Uterus (tissue), 4 donors: ENCODE measurements at places on chromosomes 1 and 21. TPM values are rescaled to one million over a fixed set of nuclear protein-coding genes. Genes with fewer than 3 reads are reported as not detected.

Gene KIF17
- 0.77 TPM for total RNA-seq

DNA sequence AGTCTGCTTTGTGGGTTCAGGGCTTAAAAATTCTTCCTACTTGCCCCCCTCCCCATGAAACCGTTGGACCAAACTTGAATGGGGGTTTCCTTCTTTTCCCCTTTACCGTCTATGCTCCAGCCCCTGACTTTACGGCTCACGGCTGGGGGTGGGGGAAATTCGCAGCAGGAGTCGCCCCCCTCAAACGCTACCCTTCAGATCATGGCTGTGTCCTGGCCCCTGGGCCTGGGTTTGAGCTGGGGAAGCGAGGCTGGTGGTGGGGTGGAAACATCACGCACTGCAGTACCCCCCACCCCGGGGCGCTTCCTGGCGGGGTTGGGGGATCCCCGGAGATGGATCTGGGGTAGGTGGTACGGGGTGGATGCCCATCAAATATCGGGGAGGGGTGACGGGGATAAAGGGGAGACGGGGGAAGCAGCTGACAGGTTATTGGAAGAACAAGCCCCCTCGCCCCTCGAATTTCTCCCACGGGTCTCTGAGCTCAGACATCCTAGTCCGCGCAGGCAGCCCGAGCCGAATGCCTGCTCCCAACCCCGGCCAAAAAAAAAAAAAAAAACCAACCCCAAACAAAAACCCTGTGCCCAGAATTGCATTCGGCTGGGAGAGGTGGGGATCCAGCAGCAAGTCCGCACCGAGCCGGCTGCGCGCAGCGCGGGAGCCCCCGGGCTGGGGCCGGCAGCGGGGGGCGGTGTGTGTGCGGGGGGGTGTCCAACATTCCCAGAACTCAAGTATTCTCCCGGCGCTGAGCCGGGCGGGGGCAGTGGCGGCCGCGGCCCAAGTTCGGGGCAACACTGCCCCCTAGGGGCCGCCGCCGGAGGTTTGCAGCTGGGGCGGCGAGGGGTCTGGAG lies 59.0 kb upstream of the ACOT11 start:
- H3K4me3 ChIP-seq, result peak overlapping the region; percentile 57
- no peaks in the 10 kb centered on the region for H3K27me3 ChIP-seq
- DNase-seq, result peak; percentile 89
- no peaks in the 10 kb centered on the region for H3K36me3 ChIP-seq

GRCh38 chr1:20199403-20199802 lies 13.1 kb upstream of the PLA2G2C start:
- H3K27ac ChIP-seq, result no peak overlapping the region
- no peaks in the 10 kb centered on the region for H3K27me3 ChIP-seq
- no peaks in the 10 kb centered on the region for H3K4me1 ChIP-seq
- H3K36me3 ChIP-seq, result no peaks in the 10 kb centered on the region
- no peak overlapping the region for H3K4me3 ChIP-seq

DNA sequence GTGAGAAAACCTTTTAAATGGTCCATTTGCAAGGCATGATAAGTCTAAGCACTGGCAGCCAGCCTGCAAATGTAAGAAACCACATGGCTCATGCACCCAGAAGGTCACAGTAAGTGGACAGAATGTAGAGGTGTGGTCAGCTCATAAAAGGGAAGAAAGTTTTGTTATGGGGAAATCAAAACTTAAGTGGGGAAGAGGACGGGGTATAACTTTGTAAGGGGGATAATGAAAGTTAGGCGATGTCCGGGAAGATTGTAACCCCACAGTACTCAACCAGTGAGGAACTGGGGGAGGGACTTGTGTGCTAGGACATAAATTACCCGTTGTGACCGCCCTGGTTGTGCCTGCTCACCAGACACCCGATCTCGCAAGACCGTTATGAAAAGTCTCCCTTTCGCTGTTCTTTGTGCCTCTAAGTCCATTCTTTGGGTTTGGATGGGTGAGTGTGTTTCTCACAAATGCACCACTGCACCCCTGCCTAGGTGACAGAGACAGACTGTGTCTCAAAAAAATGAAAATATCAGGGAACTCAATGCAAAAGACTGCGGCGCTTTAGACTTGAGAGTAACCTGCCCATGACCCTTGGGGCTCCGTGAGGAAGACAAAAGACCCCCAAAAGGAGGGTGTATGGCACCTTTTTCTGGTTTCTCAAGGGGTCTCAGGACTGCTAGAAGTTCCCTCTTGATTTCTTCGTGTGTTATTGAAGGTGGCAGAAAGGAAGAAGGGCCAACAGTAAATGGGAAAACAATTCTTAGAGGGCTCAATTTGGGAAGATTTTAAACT lies 28.6 kb upstream of the ZNF496 start:
- no peaks in the 10 kb centered on the region for H3K27me3 ChIP-seq
- no peak overlapping the region for H3K4me3 ChIP-seq
- H3K36me3 ChIP-seq, result no peaks in the 10 kb centered on the region
- H3K27ac ChIP-seq, result peak overlapping the region; percentile 84

Gene LCE3E
- total RNA-seq, result not detected

DNA sequence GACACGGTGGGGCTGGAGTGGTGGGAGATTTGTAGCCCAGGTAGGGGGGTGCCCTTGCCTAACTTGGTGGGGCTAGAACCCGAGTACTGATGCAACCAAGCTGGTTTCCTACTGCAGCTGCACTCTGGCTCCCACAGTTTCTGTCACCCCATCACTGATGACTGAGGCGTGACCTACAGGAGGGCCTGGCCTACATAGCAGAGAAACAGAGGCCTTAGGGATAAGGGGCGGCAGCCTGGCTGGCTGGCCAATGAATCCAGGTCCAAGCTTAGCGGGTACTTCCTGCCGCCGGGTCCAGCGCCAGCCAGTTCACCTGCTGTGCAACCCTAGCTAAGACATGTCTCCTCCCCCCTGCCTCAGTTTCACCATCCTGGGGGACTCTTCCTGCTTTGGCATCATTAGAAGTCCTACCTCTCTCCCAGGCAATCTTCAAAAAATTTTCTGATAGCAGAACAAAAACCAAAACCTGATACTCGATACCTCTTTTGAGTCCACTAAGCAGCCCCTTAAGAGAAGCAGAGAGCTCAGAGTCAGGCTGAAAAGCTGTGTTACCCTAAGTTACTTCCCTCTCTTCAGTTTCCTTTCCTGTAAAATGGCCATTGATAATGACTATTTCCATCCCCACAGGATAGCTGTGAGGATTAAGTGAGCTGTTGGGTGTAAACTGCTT lies 27.3 kb upstream of the RNF19B start:
- DNase-seq, result no peak
- no peak overlapping the region for H3K4me3 ChIP-seq
- H3K36me3 ChIP-seq, result no peaks in the 10 kb centered on the region
- no peak overlapping the region for H3K27ac ChIP-seq

DNA sequence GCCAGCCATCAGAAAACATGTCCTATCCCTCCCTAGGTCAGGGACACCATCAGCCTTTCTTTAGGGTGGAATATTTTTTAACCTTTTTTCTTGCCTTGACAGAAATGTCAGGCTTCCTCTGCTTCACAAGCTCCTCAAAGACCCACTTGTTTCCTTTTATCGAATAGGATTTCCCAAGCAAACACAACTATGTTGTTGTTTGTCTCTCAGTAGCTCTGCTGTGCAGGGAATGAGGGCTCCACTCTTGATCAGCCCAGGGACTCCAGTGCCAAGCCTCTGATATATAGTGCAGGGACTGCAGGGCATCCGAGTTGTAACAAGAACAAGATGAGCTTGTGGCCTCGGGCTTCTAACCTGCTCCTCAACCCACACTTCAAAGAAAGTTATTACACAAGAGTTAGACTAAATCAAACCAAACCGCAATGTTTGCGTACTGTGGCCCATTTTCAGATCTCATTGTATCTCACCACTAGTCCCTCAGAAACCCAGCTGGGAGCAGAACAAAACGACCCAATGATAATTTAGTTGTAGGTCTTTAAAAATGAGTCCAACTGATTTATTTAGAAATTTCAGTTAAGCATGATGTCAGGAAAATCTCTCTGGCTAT lies 108.1 kb downstream of the ATG4C start:
- no peak for DNase-seq
- H3K36me3 ChIP-seq, result no peaks in the 10 kb centered on the region
- H3K4me1 ChIP-seq, result no peaks in the 10 kb centered on the region
- no peak overlapping the region for H3K27ac ChIP-seq

Gene SH2D1B
- not detected for total RNA-seq

Gene HMGN1
- total RNA-seq, result 97.3 TPM

Gene TDRD5
- total RNA-seq, result 0.76 TPM

Gene FNDC10
- total RNA-seq, result 0.40 TPM

GRCh38 chr1:2525572-2525919 lies 850 bp downstream of the PANK4 start:
- no peaks in the 10 kb centered on the region for H3K36me3 ChIP-seq
- H3K27me3 ChIP-seq, result peaks cover 3% of the 10 kb centered on the region
- peak overlapping the region; percentile 73 for H3K4me3 ChIP-seq
- peak overlapping the region; percentile 72 for H3K27ac ChIP-seq
- peaks cover 27% of the 10 kb centered on the region for H3K4me1 ChIP-seq
- no peak for DNase-seq

GRCh38 chr1:26518355-26518754 lies 11.2 kb upstream of the RPS6KA1 start:
- H3K4me3 ChIP-seq, result no peak overlapping the region
- H3K4me1 ChIP-seq, result no peaks in the 10 kb centered on the region
- no peaks in the 10 kb centered on the region for H3K36me3 ChIP-seq

Gene SPAG17
- total RNA-seq, result not detected

DNA sequence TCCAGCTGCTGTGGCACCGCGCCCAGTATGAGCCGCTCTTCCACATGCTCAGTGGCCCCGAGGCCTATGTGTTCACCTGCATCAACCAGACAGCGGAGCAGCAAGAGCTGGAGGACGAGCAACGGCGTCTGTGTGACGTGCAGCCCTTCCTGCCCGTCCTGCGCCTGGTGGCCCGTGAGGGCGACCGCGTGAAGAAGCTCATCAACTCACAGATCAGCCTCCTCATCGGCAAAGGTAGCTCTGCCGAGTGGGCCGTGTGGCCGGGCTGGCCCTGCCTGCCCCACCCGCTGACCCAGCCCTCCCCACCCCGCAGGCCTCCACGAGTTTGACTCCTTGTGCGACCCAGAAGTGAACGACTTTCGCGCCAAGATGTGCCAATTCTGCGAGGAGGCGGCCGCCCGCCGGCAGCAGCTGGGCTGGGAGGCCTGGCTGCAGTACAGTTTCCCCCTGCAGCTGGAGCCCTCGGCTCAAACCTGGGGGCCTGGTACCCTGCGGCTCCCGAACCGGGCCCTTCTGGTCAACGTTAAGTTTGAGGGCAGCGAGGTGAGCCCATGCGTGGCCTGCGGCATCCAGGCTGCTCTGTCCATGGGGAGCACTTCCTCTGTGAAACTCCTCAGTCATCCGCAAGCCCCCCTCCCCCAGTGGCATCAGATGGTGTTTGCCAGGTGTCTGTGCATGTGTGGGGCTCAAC lies 64.2 kb downstream of the PIK3CD start:
- no peaks in the 10 kb centered on the region for H3K4me1 ChIP-seq
- H3K36me3 ChIP-seq, result no peaks in the 10 kb centered on the region
- H3K27ac ChIP-seq, result no peak overlapping the region
- no peaks in the 10 kb centered on the region for H3K27me3 ChIP-seq

DNA sequence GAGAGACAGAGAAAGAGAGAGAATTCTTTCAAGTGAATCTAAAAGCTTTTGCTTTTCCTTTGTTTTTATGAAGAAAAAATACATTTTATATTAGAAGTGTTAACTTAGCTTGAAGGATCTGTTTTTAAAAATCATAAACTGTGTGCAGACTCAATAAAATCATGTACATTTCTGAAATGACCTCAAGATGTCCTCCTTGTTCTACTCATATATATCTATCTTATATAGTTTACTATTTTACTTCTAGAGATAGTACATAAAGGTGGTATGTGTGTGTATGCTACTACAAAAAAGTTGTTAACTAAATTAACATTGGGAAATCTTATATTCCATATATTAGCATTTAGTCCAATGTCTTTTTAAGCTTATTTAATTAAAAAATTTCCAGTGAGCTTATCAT lies 117.6 kb downstream of the PTPRC start:
- H3K27ac ChIP-seq, result no peak overlapping the region
- no peak overlapping the region for H3K4me3 ChIP-seq

DNA sequence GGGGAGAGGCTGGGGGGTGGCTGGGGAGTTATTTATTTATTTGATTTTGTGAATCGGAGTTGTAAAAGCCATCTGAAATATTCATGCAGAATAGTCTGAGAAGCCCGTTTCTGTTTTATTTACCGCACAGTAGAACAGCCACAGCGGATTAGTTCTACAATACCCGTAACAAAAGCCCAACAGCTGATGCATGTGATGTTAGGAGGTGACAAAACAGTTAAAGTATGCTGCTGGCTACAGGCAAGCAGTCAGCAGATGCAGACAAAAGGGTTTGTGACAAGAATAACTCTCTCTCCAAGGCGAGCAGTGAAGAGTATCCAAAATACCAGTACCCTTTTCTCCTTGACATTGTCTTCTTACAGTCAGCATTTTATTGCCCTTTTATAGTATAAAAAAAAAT lies 42.0 kb downstream of the PROX1 start:
- H3K4me3 ChIP-seq, result no peak overlapping the region
- no peaks in the 10 kb centered on the region for H3K27me3 ChIP-seq
- no peaks in the 10 kb centered on the region for H3K4me1 ChIP-seq
- no peak overlapping the region for H3K27ac ChIP-seq
- DNase-seq, result no peak

Gene KCNK2
- total RNA-seq, result 3.8 TPM

GRCh38 chr1:150146849-150147542 lies 2.7 kb upstream of the PLEKHO1 start:
- H3K27me3 ChIP-seq, result no peaks in the 10 kb centered on the region
- no peaks in the 10 kb centered on the region for H3K4me1 ChIP-seq
- no peak for DNase-seq
- H3K36me3 ChIP-seq, result no peaks in the 10 kb centered on the region
- no peak overlapping the region for H3K27ac ChIP-seq

DNA sequence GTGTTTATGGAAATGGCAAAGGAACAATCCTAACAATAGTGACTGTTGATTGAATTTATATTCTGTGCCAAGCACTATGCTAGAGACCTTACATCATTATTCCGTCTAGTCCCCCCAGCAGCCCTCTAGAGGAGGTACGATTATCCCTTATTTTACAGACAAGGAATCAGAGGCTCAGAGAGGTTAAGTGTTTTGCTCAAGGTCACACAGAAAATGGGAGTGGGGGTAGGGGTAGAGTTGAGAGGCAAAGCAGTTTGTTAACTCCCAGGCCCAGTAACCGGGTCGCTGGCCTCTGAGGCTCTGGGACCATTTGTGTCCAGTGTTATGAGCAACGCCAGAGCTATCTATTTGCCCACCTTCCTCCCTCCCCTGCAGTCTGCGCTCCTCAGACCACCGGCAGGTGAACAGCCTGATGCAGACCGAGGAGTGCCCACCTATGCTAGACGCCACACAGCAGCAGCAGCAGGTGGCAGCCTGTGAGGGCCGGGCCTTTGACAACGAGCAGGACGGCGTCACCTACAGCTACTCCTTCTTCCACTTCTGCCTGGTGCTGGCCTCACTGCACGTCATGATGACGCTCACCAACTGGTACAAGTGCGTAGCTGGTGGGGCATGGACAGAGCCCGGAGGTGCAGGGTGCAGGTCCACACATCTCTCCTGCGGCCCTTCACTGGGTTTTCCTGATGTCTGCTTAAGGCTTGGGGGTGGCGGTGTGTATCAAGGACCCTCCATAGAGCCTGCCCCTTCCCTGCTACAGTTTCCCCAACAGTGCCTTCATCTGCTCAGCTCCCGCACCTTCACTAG lies 19.8 kb downstream of the SERINC2 start:
- H3K27me3 ChIP-seq, result no peaks in the 10 kb centered on the region
- no peaks in the 10 kb centered on the region for H3K4me1 ChIP-seq
- no peaks in the 10 kb centered on the region for H3K36me3 ChIP-seq
- no peak overlapping the region for H3K27ac ChIP-seq
- no peak for DNase-seq
- H3K4me3 ChIP-seq, result no peak overlapping the region

Gene TMEM61
- not detected for total RNA-seq

Gene LHX8
- total RNA-seq, result 1.3 TPM

Gene TMEM59
- 296 TPM for total RNA-seq
